Right ventricle myocardium inferior (tissue), 1 donor: ENCODE measurements at places on chromosomes 2 and 18. TPM values are rescaled to one million over a fixed set of nuclear protein-coding genes. Genes with fewer than 3 reads are reported as not detected.

- no peak for DNase-seq
Measured at GRCh38 chr2:19020144-19021099, 338.0 kb downstream of the OSR1 start.

- DNase-seq = no peak
Measured at GRCh38 chr2:58137856-58138255, 91.2 kb downstream of the VRK2 start.

DNA sequence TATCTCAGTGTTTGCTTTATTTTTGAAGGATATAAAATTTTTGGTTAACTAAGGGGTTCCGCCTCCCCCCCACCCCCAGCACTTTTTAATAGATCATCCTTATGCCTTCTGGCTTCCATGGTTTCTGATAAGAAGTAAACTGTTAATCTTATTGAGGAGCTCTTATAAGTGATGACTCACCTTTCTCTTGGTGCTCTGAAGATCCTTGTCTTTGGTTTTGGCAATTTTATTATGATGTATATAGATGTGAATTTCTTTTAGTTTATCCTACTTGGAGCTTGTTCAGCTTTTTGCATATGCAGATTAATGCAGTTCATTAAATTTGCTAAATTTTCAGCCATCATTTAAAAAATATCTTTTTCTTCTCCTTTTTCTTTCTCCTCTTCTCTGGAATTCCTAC, 91.7 kb upstream of the CTAGE1 start:
- no peak for DNase-seq

DNA sequence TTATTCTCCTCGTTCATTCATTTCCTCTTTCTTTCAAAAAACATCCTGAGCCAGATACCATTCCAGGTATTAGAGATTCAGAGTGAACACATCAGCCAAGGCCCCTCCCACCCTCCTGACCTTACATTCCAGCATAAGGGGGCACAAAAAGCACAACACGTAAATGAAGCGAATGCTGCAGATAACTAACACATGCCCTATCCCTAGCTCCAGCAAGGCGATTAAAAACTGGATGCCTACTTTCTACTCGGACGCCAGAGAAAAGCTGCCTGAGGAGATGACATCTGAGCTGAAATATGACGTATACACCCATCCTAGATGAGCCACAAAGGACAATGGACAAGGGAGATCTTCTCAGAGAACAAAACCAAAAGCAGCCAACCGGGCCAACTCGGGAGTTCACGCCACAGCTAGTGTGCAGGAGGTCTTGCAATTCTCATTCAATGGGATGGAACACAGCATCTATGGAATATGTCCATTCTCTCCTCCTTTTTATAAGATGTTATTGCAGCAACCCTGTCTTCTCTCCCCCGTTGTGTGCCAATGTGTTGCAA, 33.5 kb downstream of the FEZ2 start:
- DNase-seq = no peak

DNA sequence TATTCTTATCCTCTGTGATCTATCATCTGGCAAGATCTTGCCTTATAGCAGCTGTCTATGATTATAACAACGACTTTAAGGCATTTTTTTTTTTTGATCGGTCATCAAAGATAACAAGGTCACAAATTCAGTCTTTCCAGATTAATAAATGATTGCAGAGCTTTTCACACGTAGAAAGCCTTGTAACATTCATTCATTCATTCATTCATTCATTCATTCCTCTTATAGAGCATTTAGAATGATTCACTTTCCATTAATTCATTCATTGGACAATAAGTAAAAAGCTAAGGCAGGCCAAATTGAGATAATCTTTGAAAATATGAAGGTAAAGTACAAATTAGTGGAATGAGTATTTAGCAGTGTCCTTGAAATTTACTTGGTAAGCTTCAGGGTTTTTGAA, 223.7 kb downstream of the NUP35 start:
- DNase-seq = no peak

DNA sequence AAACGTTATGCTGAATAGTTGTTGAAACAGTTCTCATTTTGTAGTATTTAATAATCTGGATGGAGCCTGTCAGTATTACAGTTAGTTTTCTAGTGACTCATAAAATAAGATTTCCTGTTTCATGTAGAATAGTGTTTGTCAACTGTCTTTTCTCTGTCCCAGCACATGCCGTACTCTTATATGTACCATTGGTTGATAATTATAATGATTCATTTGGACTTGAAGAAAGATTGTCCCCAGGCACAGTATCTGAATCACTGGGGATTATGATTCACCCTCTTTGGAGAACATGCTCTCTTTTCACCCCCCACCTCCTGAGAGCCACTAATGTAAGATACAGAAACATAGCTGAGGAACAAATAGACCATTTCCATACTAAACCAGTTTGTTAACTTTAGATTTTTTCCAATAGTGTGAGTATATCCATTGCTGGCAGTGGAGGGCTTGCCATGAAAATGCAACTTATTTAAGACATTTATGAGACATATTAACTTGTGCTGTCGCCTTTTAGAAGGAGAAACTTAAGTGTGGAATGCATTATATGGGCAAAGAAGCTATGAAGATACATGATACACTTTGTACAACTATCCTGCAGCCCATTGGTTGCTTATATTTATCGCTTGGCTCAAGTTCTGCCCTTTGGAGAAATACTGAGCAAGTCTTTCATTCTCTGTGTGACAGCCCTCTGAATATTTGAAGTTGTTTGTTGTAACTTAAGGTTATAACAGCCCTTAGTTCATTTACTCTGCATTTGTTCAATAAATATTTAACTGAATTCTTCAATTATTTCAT, 12.4 kb downstream of the COPS8 start:
- no peak for DNase-seq

- DNase-seq = no peak
Measured at GRCh38 chr2:240191001-240191400, 50.5 kb upstream of the OTOS start.

GRCh38 chr2:111186933-111187332, 66.2 kb downstream of the BCL2L11 start:
- no peak for DNase-seq

DNA sequence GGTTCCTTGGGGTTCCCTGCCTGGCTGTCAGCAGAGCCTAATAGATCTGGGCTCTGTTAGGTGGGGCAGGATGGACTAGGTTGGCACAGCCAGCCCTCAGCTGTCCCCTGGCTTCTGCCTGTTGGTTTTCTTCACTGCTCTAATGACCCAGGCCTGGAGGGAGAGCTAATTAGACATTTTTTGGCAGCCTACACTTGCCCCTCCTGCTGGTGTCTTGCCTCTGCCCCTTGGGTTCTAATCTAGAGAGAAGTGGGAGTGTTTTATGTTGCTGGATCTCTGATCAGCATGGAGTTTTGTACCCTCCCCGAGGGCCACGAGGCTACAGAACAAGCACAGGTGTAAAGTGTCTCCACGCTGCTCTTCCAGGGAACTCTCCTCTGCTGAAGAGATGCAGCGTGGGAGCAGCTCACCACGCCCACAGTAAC, 199.4 kb upstream of the RASGRP3 start:
- no peak for DNase-seq

DNA sequence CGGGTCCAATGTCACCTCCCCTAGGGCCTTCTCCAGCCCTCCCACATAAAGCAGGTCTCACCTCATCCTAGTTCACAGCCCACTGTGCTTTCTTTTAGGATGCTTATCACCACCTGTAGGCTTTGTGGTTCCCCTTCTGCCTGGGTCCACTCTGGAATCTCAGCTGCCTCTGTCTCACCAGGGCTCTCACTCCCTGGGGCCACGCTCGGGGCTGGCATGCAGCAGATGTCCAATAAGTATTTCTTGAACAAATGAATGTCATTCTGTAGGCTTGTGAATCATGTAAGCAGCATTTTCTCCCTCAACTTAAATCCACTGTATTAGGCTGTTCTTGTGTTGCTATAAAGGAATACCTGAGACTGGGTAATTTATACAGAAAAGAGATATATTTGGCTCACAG, 4.3 kb upstream of the SH3BP4 start:
- DNase-seq = no peak

DNA sequence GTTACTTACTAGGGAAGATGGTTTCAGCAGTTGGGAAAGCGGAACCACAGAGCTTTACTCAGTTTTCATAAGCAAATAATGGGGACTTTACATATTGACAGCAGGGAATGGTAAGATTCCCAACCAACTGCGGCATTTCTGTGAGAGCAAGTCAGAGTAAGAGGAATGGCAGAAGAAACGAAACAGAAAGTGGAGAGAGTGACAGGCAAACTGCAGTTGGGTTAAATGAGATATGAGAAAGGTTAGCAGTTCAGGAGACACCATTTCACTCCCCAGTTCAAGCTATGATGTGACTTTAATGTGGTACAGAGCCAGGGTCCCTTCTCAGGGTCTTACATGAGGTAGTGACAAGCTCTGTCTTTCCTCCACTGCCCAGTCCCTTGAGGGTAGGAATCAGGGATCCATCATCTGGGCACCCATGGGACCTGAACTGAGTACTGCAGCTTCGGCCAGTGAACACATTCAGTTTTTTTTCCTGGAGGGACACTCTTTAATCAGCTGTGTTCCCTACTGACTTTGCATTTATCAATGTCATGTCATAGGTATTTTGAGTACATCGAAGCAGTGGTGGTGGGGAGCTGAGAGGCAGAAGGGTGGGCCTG, 33.0 kb upstream of the GREB1 start:
- DNase-seq = no peak

DNA sequence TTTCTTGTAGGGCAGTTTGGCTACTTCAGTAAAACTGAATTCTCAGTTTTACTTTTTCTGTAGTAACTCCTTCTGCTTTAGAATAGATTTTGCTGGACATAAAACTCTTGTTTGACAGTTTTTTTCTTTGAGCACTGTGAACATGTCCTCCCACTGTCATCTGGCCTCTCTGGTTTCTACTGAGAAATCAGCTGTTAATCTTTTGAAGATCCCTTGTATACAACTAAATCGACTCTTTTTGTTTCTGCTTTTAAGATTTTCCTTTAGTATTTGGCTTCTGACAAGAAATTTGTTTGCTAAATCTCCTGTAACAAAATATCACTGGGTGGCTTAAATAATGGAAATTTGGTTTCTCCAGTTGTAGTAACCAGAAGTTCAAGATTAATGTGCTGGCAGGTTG, 570.9 kb upstream of the RAB6C start:
- DNase-seq = no peak

DNA sequence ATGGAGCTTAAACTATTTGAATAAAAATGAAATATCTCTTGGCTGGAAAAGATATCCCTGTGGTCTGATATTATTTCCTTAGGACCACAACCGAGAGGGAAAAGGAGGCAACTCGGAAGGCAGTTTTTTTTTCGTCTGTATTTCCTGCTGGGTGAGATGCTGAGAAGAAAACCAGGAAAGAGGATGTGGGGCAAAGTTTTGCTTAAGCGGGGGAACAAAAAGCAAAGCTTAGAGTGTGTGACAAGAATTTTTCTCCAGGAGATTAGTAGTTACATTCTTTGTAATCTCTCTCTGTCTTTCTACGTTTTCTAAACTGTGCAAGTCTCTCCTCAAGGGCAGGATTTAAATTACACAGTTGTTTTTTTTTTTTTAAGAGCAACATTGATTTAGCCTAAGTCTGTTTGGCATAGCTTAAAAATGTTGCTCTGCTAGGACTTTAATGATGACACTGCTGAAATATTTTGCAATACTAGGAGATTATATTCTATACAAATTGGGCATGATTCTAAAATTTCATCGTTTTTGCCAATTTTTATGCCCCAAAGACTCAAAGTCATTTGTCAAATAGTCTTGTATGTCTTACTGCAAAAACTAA, 258.5 kb downstream of the KCNS3 start:
- DNase-seq = no peak

DNA sequence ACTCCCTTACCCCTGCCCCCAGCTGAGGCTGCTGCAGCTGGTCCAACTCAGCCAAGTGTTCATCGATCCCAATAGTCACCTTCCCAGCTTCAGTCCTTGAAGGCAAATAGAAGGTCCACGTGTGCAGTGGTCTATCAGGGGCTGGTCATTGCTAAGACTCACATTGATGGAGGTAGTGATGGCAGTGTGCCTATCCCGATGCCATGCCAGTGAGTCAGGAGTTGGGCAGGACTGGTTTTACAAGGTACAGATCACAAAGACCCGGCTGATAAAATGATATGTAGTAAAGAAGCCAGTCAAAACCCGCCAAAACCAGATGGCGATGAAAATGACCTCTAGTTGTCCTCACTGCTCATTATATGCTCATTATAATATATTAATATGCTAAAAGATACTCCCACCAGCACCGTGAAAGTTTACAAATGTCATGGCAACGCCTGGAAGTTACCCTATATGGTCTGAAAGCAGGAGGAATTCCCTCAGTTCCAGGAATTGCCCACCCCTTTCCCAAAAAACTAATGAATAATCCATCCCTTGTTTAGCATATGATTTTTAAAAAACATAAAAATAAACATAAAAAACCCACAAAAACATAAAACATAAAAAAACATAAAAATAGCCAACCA, 2.9 kb upstream of the C2orf80 start:
- DNase-seq = no peak

GRCh38 chr2:155364766-155365165, 666.3 kb downstream of the KCNJ3 start:
- DNase-seq = no peak

DNA sequence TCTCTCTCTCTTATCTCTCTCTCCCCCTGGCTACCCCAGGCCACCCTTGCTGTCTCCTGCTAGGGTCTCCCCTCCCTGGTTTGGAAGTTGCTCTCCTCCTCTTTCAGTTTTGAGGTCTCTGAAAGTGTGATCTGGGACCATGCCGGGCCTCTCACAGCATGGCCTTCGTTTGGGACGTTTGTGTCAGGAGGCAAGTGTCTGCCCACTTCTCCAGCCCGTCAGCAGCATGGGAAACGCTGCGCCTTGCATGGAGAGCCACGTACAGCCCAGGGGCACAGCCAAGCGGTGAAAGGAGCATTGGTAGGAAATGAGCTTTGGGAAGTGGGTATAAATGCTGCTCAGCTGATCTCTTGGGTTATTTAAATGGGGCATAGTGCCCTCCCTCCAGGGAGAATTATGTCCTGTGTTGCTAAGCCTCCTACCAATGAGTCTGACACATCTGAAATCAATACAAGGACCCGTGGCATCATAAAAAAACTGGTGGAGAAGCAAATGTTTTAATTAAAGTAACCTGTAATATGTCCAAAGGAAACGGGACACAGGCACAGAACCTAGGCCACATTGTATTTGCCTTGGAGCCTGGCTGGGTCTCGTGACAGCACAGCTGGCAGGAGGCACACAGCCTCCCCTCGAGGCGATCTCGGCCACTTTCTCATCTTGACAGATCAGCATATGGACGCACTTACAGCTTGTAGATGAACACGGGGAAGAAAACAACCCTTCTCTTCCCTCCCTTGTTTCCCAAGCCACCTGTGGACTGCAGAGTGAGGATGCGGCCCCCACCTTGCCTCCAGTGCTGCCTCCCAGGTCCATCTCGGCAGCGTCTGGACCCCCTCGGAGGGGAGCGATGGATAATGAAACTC, 72.7 kb downstream of the SH3RF3 start:
- no peak for DNase-seq

Gene EPAS1
- total RNA-seq = 205 TPM

Gene MRO
- 4.6 TPM for total RNA-seq

Gene POU3F3
- total RNA-seq = not detected

Gene INHBB
- total RNA-seq = 7.1 TPM

Gene ARHGAP25
- 9.4 TPM for total RNA-seq

Gene LDLRAD4
- 29.6 TPM for total RNA-seq

Gene SLC5A6
- 12.3 TPM for total RNA-seq

Gene PROKR1
- not detected for total RNA-seq

Gene SALL3
- 0.05 TPM for total RNA-seq

Gene TLX2
- not detected for total RNA-seq

Gene RMDN2
- total RNA-seq = 5.8 TPM
